T-cell (primary cell): ENCODE measurements at places on chromosomes 6 and 20.

GRCh38 chr6:70221025-70221714 is 81.7 kb downstream of the COL9A1 start:
- DNase-seq, result no peak

DNA sequence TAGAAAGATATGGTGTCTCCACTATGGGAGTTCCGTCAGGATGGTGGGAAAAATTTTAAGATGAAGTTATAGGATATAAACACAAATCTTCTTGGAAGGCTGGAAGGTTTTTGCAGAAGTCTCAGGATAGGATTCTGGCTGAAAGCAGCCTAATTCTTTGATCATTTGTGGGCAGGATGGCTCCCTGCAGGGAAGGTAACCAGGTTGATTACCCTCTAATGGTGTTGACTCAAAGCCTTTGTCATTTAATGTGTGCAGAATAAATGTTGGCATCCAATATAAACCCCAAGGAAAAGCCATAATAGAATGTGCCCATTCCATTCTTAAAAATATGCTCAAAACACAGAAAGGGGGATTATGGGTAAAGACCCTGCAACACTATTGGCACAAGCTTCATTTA is 204.3 kb downstream of the EPM2A start:
- no peak for DNase-seq

DNA sequence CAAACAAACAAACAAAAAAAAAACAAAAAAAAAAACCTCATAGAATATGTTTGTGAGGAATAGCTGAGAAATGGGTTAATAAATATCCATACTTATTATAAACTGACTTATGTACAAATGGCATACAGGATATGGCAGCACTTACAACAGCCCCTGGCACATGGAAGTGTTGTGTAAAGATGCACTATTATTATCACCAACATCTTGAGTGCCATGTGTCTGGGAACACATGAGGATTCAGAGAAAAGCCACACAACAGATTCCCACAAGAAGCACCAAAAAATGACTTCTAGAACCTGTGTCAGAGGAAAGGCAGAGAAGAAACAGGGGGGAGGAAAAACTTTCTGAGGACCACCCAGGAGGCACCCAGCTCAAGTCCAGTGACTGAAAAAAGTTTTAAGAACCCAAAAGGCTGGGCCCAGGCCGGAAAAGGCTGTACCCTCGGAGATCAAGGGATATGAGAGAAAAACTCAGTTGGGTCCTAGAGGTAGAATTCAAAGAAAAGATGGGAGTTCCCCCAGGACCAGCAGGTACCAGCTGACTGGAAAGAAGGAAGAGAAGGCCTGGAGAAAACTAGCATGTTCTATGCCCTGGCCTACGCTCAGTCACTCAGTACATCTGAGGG is 9.4 kb upstream of the TAF8 start:
- DNase-seq, result no peak

- DNase-seq, result no peak
Measured at GRCh38 chr6:35970181-35970580, 49.3 kb upstream of the SRPK1 start.

DNA sequence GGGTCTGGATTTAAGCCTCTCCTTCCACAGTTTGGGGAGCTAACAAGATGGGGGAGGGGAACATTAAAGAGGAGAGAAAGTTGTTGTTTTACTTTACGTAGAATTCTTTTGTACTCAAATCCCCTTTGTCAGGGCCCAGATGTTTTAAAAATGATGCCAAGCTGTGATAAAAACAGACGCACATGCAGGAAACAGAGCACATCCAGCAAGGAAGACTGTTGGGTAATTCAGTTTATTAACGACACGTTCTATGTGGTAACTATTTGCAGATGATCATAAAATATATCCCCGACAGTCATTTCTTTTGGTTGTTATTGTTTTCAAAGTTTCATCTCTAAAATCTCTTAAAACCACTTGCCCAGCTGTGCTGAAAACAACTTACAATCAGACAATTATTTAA is 307.0 kb upstream of the PRDM1 start:
- no peak for DNase-seq

- DNase-seq, result no peak
Measured at GRCh38 chr20:6108330-6108729, 14.5 kb downstream of the FERMT1 start.

DNA sequence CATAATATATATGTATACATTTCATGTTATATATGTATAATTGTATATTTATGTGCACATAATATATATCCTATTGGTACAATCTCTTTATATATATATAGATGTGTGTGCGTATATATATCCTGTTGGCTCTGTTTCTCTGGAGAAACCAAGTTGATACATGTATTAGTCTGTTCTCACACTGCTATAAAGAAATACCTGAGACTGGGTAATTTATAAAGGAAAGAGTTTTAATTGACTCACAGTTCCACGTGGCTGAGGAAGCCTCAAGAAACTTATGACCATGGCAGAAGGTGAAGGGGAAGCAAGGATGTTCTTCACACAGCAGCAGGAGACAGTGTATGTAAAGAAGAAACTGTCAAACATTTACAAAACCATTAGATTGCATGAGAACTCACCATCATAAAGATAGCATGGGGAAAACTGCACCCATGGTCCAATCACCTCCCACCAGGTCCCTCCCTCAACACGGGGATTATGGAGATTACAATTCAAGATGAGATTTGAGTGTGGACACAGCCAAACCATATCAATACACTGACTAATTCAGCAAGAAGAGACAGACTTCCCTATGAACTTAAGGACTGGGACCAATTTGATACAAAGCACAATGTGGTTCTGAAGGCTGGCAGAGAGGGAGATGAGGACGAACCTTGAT is 14.0 kb downstream of the CST3 start:
- no peak for DNase-seq

DNA sequence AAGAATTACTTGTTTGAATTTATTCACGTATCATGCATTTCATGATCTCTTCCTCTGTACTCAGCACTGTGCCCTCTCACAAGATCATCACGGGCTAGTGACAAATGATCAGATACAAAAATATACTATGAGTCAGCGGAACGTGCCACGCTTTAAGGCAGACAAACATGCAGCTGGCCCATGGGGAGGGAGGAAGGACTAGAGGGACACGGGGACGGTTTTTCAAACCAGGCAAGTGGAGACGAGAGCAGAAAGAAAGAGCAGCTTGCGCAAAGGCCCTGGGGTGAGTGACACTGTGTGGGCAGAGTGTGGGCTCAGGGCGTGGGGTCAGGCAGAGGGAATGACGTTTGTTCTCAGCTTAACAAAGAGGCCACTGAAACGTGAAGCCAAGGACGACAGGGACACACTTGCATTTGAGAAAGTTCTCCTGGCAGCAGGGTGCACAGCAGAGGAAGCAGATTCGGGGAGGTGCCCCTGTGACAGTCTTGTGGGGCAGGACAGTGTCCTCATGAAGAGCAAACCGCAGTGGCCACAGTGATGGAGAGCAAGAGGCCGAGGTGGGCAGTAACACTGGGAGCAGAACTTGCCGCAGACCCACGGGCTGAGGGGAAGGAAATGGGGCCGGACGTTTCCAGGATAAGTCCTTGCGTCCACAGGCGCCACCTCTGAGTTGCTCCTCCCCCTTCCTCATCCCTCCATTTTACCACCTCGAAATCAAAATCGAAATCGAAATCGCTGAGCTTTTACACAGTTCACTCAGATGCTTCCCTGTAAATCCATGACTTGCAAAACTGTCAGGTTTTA is 6.9 kb upstream of the RPS6KA2 start:
- DNase-seq, result no peak
